ENCODE measurements at places on chromosomes 7 and 10. TPM values are rescaled to one million over a fixed set of nuclear protein-coding genes. Genes with fewer than 3 reads are reported as not detected.

DNA sequence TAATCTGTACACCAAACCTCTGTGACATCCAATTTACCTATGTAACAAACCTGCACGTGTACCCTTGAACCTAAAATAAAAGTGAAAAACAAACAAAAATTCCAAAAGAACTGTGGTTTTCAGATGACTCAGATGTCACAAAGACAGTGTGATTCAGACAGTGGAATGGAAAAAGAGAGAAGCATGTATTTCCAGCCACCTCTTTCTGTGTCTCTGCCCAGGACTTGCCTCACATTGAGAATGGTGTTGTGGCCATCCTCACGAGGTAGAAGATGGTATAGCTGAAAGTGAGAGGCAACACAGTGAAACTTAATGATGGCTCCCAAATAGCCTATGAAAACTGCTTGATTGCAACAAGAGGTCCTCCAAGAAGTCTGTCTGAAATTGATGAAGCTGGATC, 78.0 kb downstream of the ARL5B start:
- no peak for DNase-seq

DNA sequence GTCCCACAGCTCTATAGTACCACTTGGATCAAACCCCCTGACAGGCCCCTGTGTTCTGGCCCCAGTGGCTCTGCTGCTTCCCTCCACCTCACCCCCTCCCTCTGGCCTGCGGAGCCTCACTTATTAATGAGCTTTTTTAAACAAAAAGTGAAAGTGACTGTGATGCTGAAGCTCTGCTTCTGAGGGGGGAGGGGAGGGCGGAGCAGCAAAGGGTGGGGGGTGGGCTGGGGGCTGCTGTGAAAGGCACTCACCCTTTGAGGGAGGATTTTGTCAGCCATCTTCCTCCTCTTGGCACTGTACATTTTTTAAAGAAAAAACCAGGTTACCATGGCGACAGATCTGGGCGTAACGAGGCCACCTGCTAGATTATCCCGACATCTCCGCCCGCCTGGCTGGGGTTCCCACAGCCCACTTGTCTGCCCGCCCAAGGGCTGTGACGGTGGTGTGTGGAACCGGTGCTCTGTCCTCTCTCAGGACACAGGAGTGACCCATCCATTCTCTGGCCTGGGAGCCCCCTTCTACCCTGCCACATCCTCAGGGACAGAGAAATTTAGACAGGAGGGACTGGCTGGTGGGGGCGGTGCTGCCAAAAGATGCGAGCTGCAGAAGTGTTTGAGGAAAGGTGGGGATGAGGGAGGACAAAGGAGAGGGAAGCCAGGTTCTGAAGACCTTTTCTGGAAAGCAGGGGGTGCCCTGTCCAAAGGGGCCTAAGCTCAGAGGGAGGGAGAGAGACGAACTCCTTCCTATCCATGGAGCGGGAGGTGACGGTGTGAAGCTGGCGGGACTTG, 4.9 kb downstream of the SMARCD3 start:
- peak; percentile 11 for DNase-seq

The ADAM12 gene
- 1.3 TPM for total RNA-seq

The VGF gene
- 1.4 TPM for total RNA-seq

The UNCX gene
- not detected for total RNA-seq

- DNase-seq: peak; percentile 17
Observed at GRCh38 chr10:119933179-119933578, 40.6 kb downstream of the SEC23IP start.

DNA sequence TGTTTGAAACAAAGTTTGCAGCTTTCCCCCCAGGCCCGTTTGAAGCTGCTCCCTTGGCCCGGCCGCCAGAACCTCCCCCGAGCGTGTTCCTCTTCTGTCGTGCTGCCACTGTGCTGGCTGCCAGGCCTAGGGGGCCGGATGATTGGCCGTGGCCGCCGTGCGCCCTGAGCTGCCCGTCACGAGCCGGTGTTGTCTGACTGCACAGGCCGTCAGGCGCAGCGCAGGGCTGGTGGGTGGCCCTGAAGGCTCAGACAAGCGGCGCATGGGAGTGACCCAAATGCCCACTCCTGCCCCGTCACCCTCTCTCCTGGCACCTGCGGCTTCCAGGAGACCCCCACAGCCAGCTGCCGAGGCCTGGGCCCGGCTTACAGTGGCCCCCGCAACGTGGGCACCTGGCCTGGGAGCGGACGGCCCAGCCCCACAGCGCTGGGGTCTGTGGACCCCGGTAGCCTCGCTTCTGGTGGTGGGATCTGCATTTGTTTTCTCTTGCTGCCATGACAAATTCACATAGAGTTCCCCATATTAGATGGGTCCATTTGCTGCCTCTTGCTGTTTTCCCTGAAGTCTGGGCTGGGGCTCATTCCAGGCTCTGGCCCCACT, 13.1 kb downstream of the JAKMIP3 start:
- DNase-seq: no peak

The KIAA1217 gene
- total RNA-seq: 58.6 TPM

- DNase-seq: no peak
Observed at GRCh38 chr7:27300421-27300820, 57.8 kb downstream of the EVX1 start.

DNA sequence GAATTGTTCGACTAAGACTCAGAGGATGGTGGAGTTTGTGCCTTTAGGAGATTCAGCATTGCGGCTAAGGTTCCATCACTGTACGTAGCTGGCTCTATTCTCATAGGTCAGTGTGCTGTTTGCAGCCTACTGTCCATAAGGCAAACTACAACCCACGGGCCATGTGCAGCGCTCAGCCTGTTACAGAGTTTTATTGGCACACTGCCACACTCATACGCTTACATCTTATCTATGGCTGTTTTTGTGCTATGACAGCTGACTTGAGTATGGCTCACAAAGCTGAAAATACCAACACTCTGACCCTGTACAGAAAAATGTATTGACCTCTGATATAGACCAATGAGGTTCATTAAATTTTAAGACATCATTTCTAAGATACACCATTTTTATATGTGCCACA, 114.5 kb downstream of the ARID5B start:
- DNase-seq: peak; percentile 71

- no peak for DNase-seq
Observed at GRCh38 chr7:80902019-80902418, 16.8 kb downstream of the SEMA3C start.

The GPC2 gene
- 2.1 TPM for total RNA-seq

- DNase-seq: no peak
Observed at GRCh38 chr7:112573302-112574039, 92.7 kb downstream of the LSMEM1 start.

GRCh38 chr7:80505900-80506500, 5.9 kb downstream of the GNAT3 start:
- DNase-seq: no peak

- DNase-seq: peak; percentile 9
Observed at GRCh38 chr7:84336303-84336702, 141.7 kb upstream of the SEMA3A start.

DNA sequence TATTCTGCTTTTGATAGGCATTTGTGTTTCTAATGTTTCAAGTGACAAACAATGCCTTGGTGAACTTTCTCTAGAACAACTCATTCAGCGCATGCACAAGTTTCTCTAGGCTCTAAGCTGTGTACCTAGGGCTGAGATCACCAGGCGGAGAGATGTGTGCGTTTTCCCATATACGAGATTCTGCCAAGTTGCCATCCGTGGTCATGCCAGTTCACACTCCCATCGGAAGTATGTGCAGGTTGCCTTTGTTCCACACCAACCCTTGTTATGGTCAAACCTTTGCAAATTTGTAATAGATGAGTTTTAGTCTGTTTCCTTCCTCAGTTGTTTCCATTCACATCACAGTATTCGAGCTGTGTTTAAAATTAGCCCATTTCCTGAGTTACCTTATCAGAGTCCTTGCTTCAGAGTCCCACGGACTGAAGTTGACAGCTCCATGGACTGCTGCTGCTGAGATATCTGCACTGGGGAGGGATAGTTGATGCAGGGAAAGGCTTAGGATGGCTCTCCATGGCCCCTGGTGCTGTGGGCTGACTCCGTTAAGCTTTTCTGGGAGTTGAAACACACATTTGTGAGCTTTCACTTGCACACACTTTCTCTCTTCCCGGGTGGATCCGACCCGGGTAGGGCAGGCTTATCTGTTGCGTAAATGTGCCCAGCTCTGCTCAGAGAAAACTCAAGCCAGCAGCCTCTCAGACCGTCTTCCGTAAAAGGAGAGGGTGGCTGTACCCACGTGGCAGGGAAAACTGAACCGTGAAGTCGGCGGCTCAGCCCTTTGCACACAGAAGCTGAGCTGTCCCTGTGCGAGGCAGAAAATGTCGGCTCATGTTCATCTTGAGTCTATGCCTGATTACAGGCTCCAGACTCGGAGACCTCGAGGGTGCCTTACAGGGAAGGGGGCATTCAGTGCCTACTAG, 49.4 kb downstream of the HK1 start:
- no peak for DNase-seq

- no peak for DNase-seq
Observed at GRCh38 chr10:123278445-123278844, 124.2 kb downstream of the BUB3 start.

The FRMD4A gene
- 64.5 TPM for total RNA-seq

- no peak for DNase-seq
Observed at GRCh38 chr10:35934642-35934995, 292.5 kb upstream of the FZD8 start.

The AOAH gene
- total RNA-seq: 28.1 TPM

- DNase-seq: no peak
Observed at GRCh38 chr7:121042899-121043298, 54.4 kb downstream of the CPED1 start.

The NPSR1 gene
- not detected for total RNA-seq

DNA sequence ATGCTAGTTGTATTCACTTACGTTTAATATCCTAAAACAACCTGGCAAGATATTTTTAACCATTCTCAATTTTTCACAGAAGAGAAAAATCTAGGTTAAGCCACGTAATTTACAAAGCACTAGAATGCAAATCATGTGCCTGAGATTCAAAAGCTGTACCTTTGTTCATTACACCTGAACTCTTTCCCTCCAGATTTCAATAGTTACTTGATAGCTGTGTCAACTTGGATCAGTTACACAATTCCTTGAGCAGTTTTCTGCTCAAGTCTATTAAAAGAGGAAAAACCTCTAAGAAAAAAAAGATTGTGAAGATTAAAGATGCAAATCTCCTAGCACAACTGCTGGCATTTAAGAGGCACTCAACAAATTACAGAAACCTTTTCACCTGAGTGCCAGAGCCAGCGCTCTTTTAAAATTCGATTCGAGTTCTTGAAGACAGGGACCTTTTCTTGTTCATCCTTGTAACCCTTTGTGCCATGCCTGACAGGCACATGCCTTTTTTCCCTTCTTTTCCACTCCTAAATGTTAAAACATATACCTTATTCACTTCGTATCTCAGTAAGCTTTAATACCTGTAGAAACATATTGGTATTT, 886 bp downstream of the NSUN6 start:
- no peak for DNase-seq

DNA sequence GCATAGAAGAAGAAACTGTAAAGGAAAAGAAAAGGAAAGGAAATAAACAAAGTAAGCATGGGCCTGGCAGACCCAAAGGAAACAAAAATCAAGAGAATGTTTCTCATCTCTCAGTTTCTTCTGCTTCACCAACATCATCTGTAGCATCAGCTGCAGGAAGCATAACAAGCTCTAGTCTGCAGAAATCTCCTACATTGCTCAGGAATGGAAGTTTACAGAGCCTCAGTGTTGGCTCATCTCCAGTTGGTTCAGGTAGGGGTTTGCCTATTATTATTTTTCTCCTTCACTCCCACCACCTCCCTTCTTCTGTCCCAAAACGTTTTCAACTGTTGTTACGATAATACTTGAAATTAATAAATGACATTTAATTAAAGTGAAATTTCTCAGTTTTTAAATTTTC, 139.6 kb downstream of the MLLT10 start:
- no peak for DNase-seq

The SERPINE1 gene
- total RNA-seq: 18.6 TPM

DNA sequence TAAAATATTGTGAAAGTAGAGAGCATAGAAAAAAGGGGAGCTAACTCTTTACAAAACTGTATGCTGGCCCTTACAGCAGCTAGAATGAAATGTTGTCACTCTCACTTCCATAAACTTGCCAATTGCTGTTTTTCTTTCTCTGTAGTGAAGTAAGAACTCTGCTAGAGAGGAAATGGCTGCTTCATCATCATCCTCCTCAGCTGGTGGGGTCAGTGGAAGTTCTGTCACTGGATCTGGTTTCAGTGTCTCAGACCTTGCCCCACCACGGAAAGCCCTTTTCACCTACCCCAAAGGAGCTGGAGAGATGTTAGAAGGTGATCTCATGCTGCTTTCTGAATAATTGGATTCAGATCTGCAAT, 7.6 kb upstream of the ASCC1 start:
- peak; percentile 25 for DNase-seq

DNA sequence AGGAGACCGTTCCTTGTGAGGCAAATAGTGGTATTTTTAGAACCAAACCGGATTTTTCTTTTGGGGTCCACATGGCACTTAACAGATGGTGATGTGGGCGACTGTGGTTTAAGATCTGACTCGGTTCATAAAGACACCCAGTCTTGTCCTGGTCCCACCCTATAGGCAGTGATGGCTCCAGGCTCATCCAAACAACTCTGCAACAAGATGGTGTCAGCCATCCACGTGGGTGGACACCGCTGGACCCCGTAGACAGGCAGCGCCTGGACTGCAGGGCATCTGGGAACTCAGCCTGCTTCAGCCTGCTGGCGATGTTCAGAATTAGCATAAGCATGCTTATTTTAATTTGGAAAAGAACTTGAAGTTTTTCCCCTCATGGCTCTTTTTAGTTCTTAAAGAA, 258.4 kb upstream of the FZD1 start:
- no peak for DNase-seq

GRCh38 chr10:132689721-132690360, 96.1 kb downstream of the NKX6-2 start:
- no peak for DNase-seq

- no peak for DNase-seq
Observed at GRCh38 chr10:117997673-117998072, 49.1 kb downstream of the RAB11FIP2 start.

DNA sequence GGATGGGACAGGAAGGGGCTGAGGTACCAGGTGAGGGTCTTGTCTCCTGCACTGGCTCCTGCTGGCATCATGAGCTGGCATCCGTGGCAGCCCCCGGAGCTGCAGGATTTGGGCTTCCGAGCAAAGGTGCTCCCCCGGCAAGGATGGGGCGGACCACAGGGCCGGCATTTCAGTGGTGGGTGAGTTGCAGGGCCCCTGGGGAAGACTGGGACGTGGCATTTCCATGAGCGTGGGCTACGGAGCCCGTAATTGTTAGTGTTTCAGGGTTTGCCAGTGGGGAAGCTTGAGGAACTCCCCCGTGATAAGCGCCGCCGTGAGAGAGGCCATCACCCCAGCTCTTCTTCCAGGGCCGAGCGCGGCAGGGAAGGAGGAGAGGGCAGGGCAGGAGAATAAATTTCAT, 235.6 kb downstream of the MGMT start:
- DNase-seq: no peak

GRCh38 chr7:106721816-106722785, 61.1 kb upstream of the CCDC71L start:
- no peak for DNase-seq

Data from lung (tissue), 17 donors.